Stimulated activated naive CD4-positive, alpha-beta T cell treated with Interleukin-2 at 50 U/mL for 16 hours (primary cell): ENCODE measurements at places on chromosomes 1 and 21.

DNA sequence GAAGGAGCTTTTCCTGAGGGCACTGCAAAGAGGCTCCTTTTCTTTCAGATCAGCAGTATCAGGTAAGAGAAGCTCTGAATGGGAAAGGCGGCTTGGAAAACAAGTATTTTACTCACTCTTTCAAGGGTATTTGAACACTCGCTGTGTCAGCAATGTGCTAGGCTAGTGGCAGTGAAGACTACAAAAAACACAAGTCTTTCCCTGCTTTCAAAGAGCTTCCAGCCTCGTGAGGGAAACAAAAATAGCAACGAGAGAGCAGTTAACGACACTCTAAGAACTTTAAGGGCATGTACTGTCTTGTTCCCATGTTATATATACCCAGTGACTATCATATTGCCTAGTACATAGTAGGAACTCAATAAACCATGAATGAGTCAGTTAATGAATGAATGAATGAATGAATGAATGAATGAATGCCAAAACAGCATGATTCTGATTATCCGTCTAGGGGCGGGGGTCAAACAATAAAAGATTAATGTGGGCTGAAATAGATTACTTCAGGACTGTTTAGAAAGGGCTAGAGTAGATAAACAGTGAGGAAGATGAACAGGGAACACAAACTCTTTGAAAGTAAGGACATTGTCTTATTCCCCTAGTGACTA lies 14.2 kb upstream of the MCOLN3 start:
- DNase-seq, result no peak

- no peak for DNase-seq
Measured at GRCh38 chr1:109627692-109628399, 8.2 kb downstream of the AMPD2 start.

- DNase-seq, result no peak
Measured at GRCh38 chr21:43190544-43190943, 21.7 kb downstream of the CRYAA start.

- DNase-seq, result no peak
Measured at GRCh38 chr1:105172788-105173187, 1423.1 kb downstream of the AMY1C start.

- DNase-seq, result no peak
Measured at GRCh38 chr1:171254859-171255258, 6.6 kb downstream of the FMO1 start.

DNA sequence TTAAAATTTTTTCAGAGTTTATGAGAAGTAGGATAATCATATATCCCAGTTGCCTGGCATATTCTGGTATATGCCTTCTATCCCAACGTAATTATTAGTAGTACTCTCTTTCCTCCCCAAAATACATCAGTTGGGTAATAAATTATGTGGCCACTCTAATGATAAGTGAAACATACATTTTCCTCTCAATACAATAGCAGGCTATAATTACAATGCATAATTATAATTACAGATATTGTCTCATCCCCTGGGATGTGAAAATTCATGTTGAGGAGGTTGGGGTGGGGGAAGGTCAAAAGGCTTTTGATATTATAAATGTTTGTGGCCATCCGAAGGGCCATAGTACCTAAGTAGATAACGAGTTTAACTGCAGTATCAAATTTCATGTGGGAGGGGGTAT lies 277.1 kb downstream of the ST6GALNAC3 start:
- no peak for DNase-seq

DNA sequence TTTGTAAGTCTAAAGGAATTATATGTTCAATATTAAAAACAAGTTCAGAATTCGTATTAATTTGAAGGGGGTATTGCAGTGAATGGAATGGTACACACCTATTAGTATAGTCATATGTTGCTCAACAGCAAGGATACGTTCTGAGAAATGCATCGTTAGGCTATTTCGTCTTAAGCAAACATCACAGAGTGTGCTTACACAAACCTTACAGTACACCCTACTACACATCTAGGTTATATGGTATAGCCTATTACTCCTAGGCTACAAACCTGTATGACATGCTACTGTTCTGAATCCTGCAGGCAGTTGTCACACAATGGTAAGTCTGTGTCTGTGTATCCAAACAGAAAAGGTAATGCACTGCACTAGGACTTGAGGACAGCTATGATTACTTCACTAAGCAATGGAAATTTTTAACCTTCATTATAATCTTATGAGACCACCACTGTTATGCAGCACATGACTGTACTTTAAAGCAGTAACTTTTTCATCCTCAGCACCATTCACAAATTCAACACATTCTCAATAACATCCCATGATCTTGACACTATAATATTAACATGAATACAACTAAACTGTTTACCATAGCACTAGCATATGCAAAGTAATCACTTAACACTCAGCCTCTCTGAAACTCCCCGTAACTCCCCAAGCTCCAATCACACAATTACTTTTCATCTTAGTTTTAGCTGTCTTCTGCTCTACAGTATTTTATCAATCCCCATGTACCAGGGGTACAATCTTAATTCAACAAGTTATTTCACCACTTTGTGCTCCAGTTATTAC lies 14.4 kb upstream of the PSMG1 start:
- DNase-seq, result no peak

DNA sequence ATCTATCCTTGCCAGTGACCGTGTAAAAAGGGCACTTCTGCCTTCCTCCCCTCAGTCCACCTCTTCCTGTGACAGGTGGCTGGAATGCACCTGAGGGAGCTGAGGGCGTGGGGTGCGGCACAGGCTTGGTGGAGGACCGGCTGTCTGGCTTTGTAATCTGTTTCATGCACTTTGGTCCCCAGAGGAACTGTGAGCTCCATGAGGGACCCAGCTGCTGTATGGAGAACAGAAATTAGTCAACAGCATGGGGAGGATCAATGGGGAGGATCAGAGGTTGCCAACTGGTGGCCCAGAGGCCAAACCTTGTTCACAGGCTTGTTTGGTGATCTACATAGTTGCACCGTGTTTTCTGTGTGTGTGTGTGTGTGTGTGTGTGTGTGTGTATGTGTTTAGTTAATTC lies 19.0 kb upstream of the LUZP1 start:
- no peak for DNase-seq

DNA sequence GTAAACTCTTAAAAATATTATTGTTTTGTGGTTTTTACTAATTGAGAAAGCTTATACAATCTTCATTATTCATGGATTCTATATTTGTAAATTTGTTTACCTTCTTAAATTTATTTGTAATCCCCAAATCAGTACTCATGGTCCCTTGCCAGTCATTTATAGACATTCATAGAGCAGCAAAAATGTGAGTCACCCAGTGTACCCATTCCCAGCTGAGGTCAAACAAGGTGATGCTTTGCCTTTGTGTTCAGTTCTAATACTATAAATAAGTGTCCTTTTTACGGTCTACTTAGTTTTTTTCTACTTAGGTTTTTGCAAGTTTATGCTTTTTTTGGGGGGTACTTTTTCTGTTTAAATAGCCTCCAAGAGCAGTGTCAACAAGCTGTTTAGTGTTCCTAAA lies 36.1 kb downstream of the SORT1 start:
- no peak for DNase-seq

GRCh38 chr1:100774370-100774769 lies 54.8 kb downstream of the VCAM1 start:
- no peak for DNase-seq

DNA sequence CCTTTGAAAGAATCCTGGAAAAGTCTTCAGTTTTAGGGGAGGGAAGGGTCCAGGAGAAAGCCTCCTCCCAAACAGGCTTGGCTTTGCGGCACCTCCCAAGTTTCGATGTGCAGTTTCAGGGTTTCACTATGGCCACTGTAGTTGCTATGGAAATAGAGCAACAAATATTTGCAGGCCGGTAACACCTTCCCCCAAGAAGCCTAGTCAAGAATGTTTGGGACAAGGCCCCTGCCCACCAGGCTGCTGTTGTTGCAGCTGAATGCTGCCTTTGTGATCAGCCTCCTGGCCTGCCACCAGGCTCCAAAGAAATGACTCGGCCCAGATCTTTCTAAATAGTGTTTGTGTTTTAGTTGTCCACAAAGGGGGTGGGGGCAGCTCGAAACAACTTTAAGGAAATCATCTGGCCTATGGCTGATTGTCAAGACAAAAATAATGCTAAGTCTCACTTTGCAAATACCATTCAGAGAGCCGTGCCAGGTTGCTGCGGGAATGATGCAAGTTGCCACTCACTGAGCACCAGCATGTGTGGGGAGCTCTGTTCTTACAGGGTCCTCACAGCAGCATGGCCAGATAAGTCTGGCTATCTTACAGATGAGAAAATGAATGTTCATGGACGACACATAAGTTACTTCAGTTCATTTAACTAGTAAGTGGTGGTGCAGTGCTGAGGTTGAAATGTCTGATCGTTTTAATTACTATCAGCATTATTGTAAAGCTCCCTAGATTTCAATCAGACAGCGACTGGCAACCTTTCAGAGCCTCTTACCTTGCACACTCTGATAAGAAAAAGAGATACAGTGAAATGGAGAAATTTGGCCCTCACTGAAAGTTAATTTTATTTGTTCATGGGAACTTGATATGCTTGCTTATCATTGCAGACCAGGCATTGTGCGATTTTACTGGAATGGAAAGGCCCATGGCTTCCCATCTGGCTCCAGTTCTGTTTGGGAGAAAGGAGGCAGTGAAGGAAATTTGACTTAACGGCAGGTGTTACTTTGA lies 91.2 kb upstream of the JUN start:
- no peak for DNase-seq

DNA sequence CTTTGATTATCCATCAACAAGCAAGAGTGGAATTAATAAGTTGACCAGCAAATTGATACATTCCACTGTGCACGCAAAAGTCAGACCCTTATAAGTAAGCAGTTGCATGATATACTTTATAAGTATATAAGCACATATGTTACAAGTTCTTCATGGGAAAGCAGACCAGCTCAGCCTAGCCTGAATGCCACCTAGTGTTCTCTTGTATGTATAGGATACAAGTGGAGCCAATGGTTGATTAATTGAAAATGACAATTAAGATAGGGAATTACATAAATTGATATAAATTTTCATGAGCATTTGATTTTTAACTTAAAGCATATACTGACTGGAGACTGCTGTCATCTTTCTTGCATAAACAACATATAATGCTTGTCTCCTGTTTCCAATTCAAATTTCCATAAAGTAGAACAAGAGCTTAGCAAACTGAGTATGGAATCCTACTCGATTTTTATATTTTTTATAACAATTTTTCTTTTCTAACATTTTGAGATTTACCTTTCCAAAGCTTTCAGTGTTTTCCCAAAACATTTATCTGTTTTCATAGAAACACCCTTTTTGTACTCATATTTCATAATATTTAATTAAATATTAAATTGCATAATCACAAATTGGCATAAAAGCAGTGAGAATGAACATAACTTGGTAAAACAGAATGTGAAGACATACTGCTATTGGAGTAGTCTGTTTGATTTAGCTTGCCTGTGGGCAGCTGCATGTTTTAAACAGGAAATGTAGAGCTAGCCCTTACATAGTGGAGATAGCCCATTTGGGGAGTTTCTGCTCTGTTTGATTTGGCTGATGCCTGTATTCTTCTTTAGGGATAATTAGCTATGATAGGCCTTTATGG lies 62.8 kb downstream of the MAGI3 start:
- DNase-seq, result no peak
